ENCODE measurements at places on chromosomes 13 and 19.

DNA sequence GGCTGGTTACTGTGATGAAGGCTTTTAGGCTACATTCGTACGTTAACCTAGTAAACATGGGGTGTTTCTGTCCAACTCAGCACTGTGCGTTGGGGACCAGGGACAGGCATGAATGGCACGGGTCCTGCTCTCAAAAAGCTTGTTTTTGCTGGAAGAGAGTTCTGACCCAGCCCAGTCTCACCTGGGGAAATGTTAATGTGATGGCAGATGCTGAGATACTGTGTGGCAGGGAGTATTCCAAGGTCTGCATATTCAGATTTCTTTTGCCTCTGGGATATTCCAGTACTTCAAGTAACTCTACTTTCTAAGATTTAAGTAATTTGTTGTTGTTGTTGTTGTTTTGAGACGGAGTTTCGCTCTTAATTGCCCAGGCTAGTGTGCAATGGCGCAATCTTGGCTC lies 13.7 kb downstream of the CUL4A start:
- no peak for DNase-seq

GRCh38 chr13:100951016-100951415 lies 276.4 kb upstream of the TMTC4 start:
- no peak for DNase-seq

DNA sequence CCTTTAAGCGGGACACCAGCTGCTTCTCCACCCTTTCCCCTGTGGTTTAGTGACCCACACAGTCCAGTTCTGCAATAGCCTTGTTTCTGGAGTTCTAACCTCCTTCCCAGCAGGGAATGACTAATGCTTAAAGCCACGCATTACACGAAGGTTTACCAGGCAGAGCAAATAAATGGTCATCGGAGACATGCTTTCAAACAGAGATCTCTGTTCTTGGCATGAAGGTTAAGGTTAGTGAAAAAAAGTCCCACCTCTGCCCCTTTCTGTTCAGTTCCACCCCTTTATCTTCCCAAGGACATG lies 25.3 kb upstream of the MEDAG start:
- DNase-seq, result peak; percentile 78

- no peak for DNase-seq
These were observed 71.5 kb downstream of the RUBCNL start for GRCh38 chr13:46315491-46316075.

DNA sequence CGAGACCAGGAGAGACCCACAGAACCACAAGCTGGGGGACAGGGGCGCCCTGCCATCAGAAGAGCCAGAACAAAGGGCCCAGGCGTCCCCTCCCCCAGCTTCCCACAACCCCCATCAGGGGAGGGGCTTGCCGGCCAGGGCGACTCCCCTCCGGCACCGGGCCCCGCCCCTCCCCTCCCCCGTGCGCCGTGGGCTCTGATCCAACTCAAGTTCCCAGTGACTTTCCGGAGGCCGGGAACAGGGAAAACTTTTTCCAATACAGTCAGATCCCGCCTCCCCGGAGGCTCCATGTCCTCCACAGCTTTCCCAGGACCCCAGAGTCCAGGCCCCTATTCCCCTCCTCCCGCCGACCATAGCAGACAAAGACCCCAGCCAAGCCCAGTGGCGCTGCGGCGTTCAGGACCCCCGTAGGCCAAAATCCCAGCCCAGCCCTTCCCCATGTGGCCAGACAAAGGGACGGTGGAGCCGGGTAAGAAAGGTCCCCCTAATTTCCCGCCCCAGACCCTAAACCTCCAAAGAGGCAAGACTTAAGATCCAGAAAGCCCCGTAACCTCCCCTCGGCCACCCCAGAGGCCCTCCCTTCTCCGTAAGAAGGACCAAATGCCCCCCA lies 673 bp downstream of the TEAD2 start:
- no peak for DNase-seq

- no peak for DNase-seq
These were observed 216.2 kb downstream of the SLC7A1 start for GRCh38 chr13:29379281-29379680.

GRCh38 chr19:7955696-7956095 lies 12.2 kb upstream of the TIMM44 start:
- DNase-seq, result no peak

DNA sequence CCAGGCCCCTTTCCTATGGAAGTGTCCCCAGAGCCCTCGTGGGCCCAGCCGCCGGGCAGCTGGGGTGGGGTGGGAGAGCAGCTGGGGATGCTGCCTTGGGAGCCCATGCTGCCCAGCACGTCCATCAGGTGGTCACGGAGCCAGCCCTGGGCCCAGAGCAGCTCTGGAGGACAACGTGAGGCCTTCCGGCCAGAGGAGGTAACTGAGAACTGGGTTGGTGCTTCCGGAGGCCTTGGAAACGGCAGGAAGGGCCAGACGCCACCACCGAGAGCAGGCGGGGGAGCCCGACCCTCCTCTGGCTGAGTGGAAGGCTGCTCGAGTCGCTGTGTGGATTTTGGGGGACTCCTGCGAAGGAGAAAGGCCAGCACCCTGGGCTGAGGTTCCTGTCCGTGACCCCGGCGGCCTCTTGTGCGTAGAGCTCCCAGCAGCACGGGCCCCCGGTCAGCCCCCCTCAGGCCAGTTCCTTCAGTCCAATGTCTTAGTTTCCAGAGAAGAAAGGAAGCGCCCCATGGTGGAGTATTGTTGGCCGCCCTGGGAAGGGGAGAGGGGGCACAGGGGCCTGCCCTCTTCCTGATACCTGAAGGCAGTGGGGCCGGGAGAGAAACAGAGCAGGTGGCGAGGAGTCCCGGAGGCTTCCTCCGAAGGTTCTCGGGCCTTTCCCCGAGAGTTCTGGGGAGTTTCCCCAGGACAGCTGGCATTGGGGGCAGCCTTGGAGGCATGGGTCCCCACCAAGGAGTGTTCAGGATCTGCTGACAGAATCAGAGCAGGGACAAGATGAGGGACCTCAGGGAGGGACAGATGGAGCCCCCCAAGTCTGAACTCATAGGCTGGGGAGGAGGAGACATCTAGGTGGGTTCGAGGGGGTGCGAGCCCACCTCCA lies 68.8 kb downstream of the MLLT1 start:
- DNase-seq, result no peak

GRCh38 chr13:26016189-26016588 lies 35.6 kb downstream of the SHISA2 start:
- DNase-seq, result no peak
